ENCODE measurements at places on chromosomes 6 and 20. TPM values are rescaled to one million over a fixed set of nuclear protein-coding genes. Genes with fewer than 3 reads are reported as not detected.

The MLN gene
- total RNA-seq = not detected

The OR2H2 gene
- not detected for total RNA-seq

The ATG5 gene
- 27.5 TPM for total RNA-seq

The OTOR gene
- not detected for total RNA-seq

The MROH8 gene
- total RNA-seq = 3.3 TPM

The SIRPG gene
- total RNA-seq = 108 TPM

The CENPQ gene
- 12.6 TPM for total RNA-seq

The GPSM3 gene
- total RNA-seq = 332 TPM

The MCM8 gene
- total RNA-seq = 23.7 TPM

The SRPK1 gene
- 70.9 TPM for total RNA-seq

The LY6G6D gene
- not detected for total RNA-seq

The SSTR4 gene
- total RNA-seq = not detected

The F13A1 gene
- not detected for total RNA-seq

The EFCAB8 gene
- total RNA-seq = 0.39 TPM

The SMOC2 gene
- total RNA-seq = not detected

The TUBB1 gene
- not detected for total RNA-seq

The PAX1 gene
- total RNA-seq = not detected

Measured in activated naive CD4-positive, alpha-beta T cell treated with anti-CD3 and anti-CD28 coated beads, Interleukin-2, amount 10 ng/mL, durations not matched to agents 5 hours and 36 hours (primary cell).